ENCODE measurements at places on chromosomes 12 and 14.
A peak's percentile ranks its signal among the peaks of the same experiment; 100 is the strongest.

DNA sequence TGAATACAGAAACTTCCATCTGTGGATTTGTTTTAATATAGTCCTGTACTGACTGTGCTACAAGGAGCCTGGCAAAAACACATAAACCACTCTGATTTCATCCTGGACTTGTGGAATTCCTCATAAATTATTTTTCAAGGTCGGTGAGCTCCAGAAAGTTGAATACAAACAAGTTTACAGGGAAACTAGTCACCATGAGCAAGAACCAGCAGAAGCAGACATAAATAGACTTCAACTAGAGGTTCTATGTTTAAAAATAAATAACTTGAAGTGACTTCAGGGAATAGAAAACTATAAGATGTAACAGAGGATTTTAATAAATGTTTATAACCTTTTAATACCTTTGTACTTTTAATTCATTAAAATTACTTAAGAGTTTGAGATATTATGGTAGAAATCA, 63.5 kb downstream of the EFCAB11 start:
- ATAC-seq, result no peak

DNA sequence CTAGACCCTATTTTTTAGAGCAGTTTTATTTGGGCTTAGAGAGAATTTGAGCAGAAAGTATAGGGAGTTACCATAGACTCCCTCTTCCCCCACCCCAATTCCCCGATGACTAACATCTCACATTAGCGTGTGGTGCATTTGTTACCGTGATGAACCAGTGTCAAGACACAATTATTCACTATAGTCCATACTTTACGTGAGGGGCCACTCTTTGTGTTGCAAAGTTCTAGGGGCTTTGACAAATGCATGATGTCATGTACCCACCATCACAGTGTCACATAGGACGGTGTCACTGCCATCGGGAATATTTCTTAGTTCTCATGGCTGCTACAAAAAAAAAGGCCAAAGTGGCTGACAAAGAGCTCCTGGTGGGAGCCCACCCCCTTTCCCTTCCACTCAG, 119.1 kb downstream of the PHETA1 start:
- ATAC-seq, result no peak

GRCh38 chr12:95195122-95195521, 22.1 kb downstream of the FGD6 start:
- no peak for ATAC-seq

GRCh38 chr12:24815114-24815423, 133.8 kb downstream of the BCAT1 start:
- no peak for ATAC-seq

- no peak for ATAC-seq
Observed at GRCh38 chr14:101472518-101472849, 88.8 kb upstream of the DIO3 start.

DNA sequence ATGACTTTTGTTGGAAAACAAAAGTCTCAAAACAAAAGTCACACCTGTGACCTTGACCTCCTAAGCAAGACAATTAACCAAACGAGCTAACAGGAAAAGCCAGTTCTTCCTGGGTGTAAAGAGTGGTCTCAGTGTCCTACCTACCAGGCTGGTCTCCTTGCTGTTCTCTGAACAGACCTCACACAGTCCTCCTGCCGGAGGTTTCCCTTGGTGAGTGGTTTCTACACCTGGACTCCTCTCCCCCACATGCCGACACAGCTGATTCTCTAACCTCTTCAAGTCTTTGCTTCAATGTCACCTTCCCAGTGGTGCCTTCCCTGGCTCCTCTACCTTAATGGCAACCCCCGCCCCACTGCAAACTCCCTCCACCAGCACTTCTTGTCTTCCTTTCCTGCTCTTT, 238.6 kb downstream of the ZFP36L1 start:
- ATAC-seq, result no peak

DNA sequence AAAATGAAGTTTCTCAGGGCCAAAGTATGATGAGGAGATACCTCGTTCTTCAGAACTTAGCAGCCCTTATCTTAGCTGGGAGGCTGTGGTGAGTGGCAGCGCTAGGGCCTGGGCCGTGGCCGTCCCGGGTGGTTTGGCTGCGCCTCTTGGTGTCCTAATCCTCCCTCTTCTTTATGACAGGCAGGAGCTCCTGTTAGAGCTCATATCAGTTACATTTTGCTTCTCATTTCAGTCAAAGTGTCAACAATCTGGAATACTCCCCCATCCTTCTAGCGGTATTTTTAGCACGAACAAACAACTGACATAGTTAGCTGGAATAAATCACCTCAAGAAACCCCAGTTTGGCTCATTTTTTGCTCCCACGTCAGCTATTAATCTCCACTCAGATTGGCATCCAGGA, 188.8 kb downstream of the TTC7B start:
- ATAC-seq, result no peak

GRCh38 chr12:12819221-12819620, 6.1 kb downstream of the DDX47 start:
- ATAC-seq, result no peak

DNA sequence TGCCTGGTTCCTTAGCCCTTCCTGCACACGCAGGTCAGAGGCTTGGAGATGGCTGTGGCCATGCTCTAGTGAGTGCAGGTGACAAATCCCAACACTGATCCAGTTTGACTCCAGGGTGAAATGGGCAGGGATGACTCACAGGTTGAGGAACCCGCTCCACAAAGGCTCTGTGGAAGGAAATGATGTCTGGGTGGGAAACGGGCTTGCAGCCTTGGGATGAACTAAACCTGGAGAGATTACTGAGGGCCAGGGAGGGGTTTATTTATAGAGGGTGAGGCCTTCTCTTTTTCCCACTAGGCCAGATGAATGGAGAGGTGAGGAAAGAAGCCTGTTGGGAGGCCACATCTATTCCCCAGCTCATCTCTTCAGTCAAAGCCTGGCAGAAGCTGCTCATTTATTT, 29.3 kb upstream of the EMP1 start:
- peak; percentile 88 for ATAC-seq

GRCh38 chr12:22355011-22355580, 20.6 kb upstream of the ST8SIA1 start:
- ATAC-seq, result no peak

DNA sequence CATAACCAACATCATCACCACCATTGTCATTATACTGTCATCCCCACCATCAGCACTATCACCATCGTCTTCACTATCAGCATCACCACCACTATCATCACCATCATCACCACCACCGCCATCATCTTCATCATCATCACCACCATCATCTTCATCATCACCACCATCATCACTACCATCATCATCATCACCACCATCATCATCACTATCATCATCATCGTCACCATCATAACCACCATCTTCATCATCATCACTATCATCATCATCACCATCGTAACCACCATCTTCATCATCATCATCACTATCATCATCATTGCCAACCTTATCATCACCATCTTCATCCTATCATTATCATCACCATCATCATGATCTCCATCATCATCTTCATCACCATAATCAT, 39.0 kb downstream of the SVOP start:
- ATAC-seq, result no peak

- no peak for ATAC-seq
Observed at GRCh38 chr12:32765906-32766305, 10.2 kb upstream of the YARS2 start.

DNA sequence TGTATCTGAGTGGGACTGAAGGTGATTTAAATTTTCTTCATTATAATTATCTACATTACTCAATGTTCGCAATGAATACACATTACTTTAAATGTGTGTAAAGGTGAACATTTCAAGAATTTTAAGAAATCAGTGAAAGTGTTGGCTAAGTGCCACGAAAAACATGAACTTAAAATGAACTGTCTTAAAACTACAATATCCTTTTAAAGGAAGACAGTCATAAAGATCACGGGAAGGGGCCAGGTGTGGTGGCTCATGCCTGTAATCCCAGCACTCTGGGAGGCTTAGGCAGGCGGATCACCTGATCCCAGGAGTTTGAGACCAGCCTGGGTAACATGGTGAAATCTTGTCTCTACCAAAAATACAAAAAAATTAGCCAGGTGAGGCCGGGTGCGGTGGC, 11.2 kb downstream of the MOK start:
- ATAC-seq, result no peak

- ATAC-seq, result no peak
Observed at GRCh38 chr12:69720750-69721149, 17.9 kb upstream of the RAB3IP start.

DNA sequence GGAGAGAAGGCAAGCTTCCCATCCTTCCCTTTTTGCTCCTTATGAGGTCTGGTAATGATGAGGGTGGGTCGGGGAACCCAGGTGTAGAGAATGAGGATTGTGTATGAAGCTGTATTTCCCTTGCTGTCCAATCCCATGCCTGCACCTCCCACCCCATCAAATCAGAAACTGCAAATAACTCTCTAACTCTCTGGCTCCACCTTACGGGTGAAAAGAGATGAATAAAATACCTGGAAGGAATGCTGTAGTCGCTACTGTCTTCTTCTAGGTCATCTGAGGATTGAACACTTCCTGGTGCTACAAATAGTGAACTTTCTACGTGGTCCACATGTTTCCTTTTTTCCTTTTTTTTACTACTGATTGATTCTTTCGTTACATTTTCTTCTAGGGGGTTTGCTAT, 38.9 kb upstream of the DICER1 start:
- ATAC-seq, result no peak

DNA sequence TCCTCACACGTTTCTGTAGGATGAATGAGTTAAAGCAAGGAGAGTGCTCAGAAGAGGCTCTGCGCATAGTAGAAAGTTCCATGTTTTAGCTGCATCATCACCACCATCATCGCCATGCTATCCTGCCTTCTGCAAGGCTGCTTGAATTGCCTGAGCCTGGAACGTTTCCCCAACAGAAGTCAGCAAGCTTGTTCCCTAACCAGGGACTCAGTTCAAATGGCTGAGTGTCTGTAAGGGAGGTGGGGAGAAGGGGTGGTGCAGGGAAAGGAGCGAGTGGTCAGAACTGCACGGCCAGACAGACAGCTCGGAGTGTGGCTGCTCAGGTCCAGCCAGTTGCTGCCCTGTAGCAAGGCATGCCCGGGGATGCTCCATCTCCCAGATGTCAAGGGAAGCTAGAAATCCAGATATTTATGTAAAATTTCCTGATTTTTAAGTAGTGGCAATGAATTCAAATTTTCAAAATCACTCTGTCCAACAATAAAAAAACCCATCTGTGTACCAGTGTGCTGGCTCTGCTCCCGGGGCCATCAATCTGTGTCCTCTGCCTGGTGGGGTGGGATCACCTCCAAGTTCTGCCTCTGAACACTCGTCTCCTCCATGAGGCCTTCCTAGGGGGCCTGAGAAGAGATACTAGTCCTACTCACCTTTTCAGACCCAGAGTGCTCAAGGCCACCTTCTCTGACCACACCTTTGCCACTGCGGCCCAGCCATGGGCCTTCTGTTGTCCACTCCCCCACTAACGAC, 162.7 kb downstream of the FOXN3 start:
- no peak for ATAC-seq

Measured in esophagus mucosa (tissue), 1 donor.